ENCODE measurements at places on chromosomes 7 and 10. TPM values are rescaled to one million over a fixed set of nuclear protein-coding genes. Genes with fewer than 3 reads are reported as not detected.

CLCN1 gene
- not detected for polyA plus RNA-seq

AKR1C8 gene
- not detected for polyA plus RNA-seq

STAM gene
- polyA plus RNA-seq = 17.7 TPM

ARMC3 gene
- polyA plus RNA-seq = not detected

GIMAP7 gene
- polyA plus RNA-seq = 37.9 TPM

KIF5B gene
- polyA plus RNA-seq = 17.4 TPM

FAM53B gene
- polyA plus RNA-seq = 8.5 TPM

TMEM140 gene
- 17.9 TPM for polyA plus RNA-seq

NPSR1 gene
- not detected for polyA plus RNA-seq

SFMBT2 gene
- polyA plus RNA-seq = 0.08 TPM

CHAT gene
- polyA plus RNA-seq = not detected

ENKUR gene
- polyA plus RNA-seq = 0.13 TPM

MEOX2 gene
- 11.6 TPM for polyA plus RNA-seq

STEAP2 gene
- 4.2 TPM for polyA plus RNA-seq

Data from endothelial cell of umbilical vein (primary cell).